ENCODE measurements at places on chromosomes 3 and 15. TPM values are rescaled to one million over a fixed set of nuclear protein-coding genes. Genes with fewer than 3 reads are reported as not detected.

DNA sequence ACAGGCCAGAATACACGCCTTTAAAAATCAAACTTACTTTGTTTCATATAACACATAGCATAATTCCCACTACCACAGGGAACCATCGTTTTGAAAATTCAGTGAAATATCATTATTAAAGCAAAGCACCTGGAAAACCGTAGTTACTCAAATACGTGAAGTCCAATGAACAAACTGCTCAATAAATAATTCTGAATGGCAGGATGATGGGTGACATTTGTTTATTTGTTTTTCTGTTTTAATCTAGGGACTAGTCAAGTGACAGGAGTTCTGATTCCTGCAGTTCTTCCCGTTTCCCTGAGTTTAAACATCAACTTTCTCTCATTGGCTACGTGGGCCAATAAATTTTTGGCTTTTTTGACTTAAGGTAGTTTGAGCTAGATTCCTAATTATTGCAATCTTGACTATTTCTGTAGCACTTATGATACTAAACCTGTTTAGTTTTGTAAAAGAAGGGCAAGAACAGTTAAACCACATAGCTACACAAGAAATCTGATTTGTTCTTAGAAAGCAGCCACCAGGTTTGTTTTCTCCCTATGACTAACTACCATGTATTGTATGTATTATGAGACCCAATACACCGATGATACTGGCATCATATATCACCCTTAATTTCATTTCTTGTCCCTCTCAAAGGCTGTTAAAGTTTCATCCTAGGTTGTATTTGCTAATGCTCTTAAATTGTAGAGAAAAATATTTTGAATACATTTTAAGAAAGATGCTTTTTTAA is 411.2 kb downstream of the SHQ1 start:
- no peak for DNase-seq

The MAP6D1 gene
- total RNA-seq = 4.9 TPM

The THAP10 gene
- total RNA-seq = 7.2 TPM

- no peak for DNase-seq
Observed at GRCh38 chr3:175869404-175869803, 1010.3 kb downstream of the NAALADL2 start.

The CFAP44 gene
- not detected for total RNA-seq

DNA sequence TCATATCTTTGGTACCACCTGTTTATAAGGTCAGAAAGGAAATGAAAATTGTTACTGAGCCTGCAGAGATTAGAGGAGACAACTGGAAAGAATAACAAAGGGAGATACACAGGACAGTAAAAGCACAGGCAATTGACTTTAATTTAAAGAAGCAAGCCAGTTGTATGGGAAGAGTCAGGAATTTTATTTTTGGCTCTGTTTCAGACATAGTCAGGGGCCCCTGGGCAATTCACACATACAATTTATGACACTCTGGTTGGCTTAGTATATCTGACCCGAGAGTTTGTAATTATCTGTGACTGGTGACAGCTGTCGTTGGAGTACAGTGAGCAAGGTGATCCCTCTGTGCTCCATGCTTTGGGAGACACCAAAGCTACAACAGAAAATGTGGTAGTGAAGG is 591.9 kb upstream of the NECTIN3 start:
- DNase-seq = no peak

GRCh38 chr3:54062546-54062945 is 59.8 kb upstream of the CACNA2D3 start:
- no peak for DNase-seq

The CPEB1 gene
- total RNA-seq = 15.8 TPM
